ENCODE measurements at places on chromosomes 16 and 17.

DNA sequence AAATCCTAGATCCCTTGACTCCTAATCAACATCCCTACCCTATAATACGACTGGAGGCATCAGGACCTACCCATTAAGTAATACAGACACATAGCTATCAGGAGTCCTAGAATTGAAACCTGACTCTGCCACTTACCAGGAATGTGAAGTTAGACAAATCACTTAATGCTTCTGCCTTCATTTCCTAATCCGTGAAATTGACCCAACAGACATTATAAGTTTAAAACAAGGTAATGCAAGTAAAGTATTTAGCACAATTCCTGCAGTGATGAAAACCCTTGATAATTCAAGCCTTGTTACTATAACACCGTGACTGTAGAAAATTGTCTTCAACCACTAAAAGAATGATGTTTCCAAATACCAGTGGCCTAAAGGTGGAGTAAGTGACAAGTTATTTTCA is 150.2 kb downstream of the KCNJ2 start:
- DNase-seq: no peak

DNA sequence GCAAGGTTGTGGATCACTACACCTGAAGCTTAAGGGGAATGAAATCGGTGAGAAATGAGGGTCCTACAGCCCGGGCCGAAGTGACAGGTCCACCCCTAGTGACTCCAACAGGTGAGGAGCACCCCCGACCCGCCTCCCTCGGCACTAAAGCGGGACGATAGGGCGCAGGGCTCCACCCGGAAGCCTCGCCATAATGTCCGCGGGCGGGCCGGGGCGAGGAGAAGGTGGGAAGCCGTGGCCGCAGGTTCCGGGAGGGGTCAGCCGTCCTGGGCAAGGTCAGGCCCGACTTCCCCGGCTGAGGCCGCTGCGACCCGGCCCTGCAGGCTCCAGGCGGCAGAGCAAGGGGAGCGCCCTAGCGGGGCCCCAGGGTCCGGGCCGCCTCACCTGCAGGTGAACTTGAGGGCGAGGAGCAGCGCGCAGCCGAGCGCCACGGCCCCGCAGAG is 543 bp downstream of the TXNDC11 start:
- DNase-seq: no peak

GRCh38 chr16:2675714-2676113 is 6.6 kb upstream of the KCTD5 start:
- no peak for DNase-seq

- DNase-seq: no peak
Measured at GRCh38 chr17:73749337-73749823, 105.1 kb upstream of the SDK2 start.

- peak; percentile 47 for DNase-seq
Measured at GRCh38 chr16:14658063-14658462, 25.3 kb downstream of the BFAR start.

- no peak for DNase-seq
Measured at GRCh38 chr16:85431431-85432124, 181.5 kb upstream of the GSE1 start.

DNA sequence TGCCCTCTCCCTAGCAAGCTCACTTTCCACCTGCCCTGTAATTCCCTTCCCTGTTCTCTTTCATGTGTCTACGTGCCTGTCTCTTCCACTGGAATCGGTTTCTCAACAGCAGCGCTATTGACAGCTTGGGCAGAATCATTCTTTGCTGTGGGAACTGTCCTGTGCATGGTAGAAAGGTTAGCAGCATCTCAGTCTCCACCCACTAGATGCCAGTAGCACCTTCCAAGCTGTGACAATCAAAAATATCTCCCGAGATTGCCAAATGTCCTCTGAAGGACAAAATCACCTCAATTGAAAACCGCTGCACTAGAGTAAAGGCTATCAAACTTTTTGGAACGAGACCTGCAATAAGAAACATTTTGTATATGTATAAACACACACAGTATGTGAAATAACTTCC is 41.6 kb upstream of the KSR1 start:
- no peak for DNase-seq

DNA sequence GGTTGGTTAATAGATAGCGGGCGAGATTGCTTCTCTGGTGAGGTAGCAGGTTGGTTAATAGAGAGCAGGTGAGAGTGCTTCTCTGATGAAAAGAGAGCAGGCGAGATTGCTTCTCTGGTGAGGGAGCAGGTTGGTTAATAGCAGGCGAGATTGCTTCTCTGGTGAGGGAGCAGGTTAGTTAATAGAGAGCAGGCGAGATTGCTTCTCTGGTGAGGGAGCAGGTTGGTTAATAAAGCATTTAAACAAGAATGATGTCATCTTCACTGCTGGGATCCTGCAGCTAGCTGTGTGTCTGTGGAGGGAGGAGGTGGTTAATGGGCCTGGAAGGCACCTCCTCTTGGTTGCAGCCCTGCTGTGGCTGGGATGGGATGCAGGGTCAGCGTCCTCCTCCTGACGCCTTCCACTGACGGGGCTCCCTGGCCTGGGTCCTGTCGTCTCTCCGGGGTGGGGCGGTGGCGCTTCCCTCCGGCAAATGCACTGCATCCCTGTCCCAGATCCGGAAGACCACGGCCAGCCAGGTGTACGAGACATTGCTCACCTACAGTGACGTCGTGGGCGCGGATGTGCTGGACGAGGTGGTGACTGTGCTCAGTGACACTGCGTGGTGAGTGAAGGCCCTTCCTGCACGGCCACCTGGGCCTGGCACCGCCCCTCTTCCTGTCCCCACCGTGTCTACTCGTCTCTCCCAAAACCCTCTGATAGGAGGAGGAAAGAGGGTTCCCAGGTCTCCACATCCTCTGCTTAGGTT is 99.2 kb upstream of the ZNF750 start:
- no peak for DNase-seq

GRCh38 chr16:89149386-89149785 is 22.2 kb upstream of the CDH15 start:
- DNase-seq: no peak

DNA sequence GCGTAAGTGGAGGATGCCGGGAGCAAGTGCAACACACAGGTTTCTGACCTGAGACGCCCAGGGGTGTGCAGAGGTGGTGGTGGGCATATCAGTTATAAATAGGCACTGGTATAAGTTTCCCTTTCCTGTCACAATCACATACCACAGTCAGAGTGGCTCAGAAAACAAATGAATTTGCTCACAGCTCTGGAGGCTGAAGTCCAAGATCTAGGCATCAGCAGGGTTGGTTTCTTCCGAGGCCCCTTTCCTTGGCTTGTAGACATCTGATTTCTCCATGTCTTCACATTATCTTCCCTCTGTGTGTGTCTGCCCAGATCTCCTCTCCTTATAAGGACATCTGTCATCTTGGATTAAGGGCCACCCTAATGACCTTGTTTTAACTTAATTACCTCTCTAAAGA is 250.5 kb upstream of the TNRC6C start:
- DNase-seq: no peak

DNA sequence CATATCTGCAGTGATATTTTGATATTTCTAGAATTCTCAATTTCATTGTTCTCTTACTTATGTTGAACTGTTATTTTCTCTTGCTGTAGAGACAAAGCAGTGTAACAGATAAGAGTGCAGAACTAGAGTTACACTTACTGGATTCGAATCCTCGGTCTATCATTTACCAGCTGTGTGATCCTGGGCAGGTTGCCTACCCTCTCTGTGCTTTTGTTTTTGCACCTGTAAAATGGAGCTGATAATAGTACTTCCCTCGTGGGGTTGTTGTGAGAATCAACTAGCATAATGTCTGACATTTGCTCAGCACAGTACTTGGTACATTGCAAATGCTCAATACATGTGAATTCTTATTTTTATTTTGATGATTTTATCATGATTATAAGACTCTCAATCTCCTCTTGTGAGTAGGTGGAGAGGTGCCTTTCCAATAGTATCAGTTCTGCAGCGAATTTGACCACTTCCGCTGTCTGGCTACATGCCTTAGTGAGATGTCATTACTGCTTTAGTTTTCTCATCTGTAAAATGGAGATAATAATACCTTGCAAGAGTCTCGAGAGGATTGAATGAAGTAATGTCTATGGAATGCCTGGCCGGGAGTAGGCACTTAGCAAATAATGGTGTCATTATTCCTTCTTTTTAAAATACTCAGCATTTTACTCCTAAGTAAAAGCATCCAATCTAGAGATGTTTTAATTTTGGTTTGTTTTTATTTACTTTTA is 312.2 kb upstream of the MAF start:
- DNase-seq: no peak

- peak; percentile 77 for DNase-seq
Measured at GRCh38 chr17:82021107-82021899, 1.4 kb downstream of the CENPX start.

DNA sequence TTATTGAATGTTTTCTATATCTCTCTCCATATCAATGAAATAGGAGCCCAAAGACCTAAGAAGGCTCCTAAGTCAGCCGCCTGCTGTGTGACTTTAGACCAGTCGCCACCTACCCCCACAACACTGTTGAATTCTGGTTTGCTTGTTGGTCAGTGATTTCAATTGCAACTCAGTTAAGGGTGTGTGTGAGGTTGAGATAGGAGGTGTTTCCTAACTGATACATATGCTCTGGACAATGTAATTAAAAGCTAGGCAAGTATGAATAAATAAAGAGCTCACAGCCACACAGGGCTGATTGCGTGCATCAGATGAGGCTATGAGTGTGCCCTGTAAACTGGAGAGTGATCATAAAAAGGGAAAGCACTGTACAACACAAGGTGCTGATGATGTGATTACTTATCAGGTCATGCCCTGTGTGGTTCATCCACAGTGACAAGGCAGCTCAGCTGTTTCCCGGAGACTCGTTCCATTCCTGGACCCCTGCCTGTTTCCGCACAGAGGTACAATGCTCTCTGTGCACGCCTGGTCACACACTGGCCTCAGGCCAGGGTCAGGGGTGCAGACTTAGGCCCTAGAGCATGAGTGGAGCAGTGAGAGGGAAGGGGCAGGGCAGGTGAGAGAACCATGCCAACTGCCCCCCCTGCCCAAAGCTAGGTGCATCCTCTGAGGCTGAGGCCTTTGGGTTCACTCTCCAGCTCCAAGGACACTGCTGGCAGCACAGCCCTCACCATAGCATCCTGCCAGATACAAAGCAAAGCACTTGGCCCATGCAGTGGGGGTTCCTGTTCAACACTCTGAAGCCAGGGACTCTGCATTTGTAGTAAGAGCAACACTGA is 3.3 kb upstream of the KRT35 start:
- no peak for DNase-seq

DNA sequence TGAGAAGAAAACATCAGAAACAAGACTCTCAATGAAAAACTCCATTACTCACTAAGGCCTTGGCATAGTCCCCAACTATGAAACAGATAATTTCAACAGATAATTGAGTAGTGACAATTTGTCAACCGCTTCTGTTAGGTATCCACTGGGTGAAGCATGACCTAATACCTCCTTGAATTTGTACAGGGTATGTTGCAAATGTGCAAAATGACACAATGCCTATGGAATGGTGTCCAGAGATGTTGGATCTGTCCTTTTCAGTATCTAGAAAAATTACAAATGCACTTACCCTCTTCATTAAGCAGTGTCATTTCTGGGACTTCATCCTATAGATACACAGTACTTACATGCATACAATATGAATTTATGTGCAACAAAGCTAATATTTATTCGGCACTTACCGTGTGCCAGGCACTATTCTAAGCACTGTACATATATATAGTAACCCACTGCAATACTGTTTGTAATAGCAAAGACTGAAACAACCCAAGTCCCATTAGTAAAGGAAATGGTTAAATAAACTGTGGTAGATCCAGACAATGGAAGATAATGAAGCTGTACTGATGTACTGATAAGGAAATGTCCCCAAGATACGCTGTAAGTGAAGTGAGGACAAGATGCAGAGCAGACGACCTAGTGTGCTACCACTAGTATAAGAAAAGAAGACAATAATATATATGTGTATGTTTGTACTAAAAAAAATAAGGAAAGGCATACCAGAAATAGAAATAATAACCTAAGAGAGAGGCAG is 21.4 kb upstream of the SLC6A4 start:
- DNase-seq: peak; percentile 57

DNA sequence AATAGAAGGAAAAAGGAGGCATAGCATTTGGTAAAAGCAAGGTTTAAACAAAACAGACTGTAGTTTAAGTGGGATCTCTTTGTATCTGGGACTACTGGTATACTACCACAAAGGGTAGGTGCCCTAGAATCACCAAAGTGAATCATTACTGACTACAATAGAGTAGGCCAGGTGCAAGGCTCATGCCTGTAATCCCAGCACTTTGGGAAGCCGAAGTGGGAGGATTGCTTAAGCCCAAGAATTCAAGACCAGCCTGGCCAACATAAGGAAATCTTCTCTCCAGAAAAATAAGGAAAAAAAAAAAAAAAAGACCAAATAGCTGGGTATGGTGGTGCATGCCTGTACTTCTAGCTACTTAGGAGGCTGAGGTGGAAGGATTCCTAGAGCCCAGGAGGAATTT is 60.8 kb upstream of the CORO6 start:
- no peak for DNase-seq

DNA sequence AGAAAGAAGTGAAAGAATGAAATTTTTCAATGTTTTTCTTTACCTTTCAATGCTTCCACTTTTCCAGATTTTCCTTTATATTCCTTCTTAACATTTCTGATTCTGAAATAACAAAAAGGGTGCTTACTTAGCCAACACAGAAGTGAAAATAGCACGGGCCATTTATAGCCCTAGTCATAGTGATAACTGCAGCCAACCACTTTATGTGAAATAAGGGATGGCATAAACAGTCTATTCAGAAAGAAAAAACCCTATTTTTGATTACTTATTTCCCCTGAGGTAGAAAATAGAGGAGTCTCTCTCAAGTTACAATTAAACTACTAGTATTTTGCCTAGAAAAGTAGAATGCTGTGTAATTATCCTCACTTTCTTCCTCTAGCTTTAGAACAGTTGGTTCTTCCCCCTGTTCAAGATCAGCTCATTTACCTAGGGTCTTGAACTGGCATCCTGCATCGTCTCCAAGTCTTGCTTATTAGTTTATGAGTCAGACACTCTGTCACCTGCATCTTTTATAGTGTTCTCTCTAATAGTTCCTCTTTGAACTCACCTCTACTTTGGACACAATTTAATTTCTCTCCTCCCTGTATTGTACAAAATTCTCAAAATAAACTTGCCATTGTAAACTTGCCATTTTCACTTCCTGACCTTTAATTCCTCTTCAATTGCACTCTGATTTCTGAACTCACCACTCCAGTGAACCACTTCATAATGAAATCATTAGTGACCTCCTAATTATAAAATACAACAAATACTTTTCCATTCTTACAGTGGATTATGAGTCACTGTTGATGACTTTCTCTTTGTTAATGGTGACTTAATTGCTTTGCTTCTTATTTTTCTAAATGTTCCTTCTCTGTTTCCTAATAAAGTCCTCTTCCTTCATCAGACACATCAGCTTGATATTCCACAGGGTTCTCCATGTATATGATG is 23.6 kb downstream of the ABCA6 start:
- no peak for DNase-seq

GRCh38 chr16:80526418-80527061 is 14.3 kb upstream of the DYNLRB2 start:
- peak; percentile 81 for DNase-seq

GRCh38 chr17:78526231-78527025 is 50.8 kb downstream of the DNAH17 start:
- no peak for DNase-seq

- no peak for DNase-seq
Measured at GRCh38 chr17:36721560-36722120, 120.3 kb downstream of the MRM1 start.
